ENCODE measurements at places on chromosomes 4 and X.

DNA sequence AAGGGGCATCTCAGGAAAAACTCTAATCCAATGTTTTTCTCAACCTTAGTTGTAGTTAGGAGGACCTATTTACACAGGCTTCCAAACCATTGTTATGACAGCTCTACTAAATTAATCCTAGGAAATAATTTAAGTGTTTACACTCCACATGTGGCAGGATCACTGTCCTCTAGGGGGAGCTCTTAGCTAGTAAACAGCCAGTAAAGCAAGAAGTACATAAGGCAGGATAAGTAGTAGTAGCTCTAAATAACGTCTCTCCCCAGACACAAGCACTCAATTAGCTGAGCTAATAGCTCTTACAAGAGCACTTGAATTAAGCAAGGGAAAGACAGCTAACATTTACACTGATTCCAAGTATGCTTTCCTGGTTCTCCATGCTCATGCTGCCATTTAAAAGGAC, 37.3 kb downstream of the NUDT11 start:
- no peak for DNase-seq

DNA sequence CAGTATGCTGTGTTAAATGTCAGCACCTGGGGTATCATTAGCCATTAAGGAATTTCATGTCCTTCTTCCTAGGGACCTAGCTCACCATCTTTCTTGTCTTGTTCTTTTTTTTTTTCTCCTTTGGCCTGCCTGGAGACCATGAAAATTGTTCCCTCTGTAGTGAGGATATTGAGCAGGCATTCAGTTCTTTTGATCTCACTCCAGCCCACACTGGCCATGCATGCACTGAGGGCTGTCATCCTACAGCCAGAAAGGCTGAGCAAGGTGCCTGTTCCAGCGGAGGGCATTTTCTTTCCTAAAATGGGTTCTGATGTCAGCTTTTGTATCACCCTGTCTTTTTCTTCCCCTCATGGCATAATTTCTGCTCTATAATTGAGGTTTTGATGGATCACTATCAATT, 275.9 kb upstream of the HAND2 start:
- no peak for DNase-seq

GRCh38 chrX:24025741-24026403, 1.1 kb downstream of the KLHL15 start:
- DNase-seq: no peak

DNA sequence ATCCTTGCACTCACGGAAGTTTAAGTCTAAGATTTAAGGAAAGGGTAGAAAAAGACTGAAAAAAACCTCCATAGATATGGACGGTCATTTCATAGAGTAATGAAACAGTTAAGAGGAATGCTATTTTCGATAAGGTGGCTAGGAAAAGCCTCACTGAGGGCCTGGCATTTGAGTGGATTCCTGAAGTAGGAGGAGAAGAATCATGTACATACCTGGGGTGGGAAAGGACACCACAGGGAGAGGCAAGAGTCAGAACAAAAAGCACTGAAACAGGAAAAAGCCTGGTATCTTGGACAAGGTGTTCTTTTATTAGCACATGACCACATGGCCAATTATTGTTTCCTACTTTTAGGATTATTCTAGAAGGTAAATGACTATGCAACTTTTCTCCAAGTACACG, 547.2 kb upstream of the DIPK2B start:
- no peak for DNase-seq

GRCh38 chr4:116018831-116019230, 905.4 kb upstream of the NDST4 start:
- no peak for DNase-seq

GRCh38 chr4:79682161-79682560, 274.1 kb upstream of the GK2 start:
- DNase-seq: no peak

- DNase-seq: no peak
These were observed 625.5 kb upstream of the INTU start for GRCh38 chr4:127007305-127007704.

GRCh38 chrX:135307171-135307570, 2.1 kb upstream of the ETDC start:
- no peak for DNase-seq

GRCh38 chr4:186693159-186693815, 30.4 kb downstream of the FAT1 start:
- DNase-seq: peak; percentile 26

- DNase-seq: no peak
These were observed 4.4 kb downstream of the ADRA2C start for GRCh38 chr4:3770323-3771163.

- DNase-seq: no peak
These were observed 64.5 kb upstream of the LSM6 start for GRCh38 chr4:146110871-146111485.

DNA sequence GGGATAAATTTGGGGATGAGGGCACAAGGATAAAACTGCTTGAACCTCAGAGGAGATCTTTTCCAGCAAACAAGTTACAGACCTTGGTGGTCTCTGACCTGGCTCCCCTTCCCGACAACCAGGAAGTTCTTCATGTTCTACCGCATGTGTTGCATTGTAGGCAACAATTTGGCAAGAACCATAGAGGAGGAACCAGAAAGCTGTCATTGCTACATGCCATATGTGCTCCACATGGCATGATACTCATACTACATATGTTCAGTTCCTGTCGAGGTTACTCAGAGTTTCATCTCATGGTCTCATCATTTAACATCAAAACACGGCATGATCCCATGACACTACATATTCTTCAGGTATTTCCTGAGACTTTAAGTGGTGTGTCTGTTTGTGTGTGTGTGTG, 235.9 kb downstream of the OR13H1 start:
- DNase-seq: no peak

- DNase-seq: no peak
These were observed 520.7 kb upstream of the ARX start for GRCh38 chrX:25536307-25536970.
